Neural crest cell (in vitro differentiated cells): ENCODE measurements at places on chromosomes 6 and 20.

- DNase-seq: no peak
Measured at GRCh38 chr6:46815130-46815529, 21.9 kb downstream of the MEP1A start.

GRCh38 chr6:167979436-167980139 is 17.9 kb upstream of the KIF25 start:
- DNase-seq: no peak

DNA sequence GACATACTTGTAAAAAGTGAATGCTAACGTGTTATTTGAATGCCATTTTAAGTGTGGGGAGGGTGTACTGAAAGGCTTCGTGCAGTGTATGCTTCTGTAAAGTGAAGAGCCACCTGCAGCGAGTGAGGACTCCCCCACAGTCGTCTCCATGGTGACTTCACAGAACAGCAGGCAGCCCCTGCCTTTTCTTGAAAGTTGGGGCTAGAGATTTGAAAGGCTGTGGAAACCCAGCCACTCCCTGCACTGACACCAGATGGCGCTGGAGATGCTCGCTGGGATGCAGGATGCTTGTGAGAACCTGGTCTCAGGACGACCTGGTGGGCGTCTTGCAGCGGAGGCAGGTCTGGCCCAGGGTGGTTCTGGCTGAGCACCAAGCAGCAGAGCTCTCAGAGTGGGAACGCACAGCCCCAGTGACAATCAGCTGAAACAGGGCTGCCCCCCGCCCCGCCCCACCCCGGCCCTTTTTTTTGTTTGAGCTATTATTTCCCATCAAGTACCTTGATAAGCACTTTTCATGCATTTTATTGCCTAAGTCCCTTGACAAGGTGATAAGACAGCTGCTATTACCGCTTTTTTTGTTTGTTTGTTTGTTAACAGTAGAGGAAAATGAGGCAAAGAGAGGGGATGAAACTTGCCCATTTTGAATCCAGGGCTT is 150.3 kb downstream of the SYCP2 start:
- peak; percentile 78 for DNase-seq

DNA sequence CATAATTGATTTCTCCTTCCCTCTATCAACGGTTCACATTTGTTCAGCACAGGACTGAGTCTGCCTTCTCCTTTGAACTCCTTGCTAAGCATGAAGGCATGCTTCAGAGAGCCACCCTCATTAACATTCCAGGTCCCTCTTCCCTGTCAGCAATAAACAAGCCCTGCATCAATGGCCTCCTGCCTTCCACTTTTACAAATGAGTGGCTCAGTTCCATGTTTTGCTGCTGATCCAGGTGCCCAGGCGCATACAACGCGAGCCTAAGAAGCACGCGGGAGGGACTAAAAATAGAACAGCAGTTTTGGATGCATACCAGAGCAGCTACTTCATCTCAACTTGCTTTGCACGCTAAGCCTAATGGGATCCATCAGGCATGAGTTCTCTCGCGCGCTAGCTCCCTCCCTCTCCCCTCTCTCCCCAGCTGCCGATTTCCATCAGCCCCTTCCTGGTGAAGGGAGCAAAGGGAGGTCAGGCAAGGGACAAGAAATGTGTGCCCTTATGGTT is 53.4 kb downstream of the TRAF3IP2 start:
- DNase-seq: no peak

- DNase-seq: no peak
Measured at GRCh38 chr20:539848-540247, 3.7 kb downstream of the CSNK2A1 start.

DNA sequence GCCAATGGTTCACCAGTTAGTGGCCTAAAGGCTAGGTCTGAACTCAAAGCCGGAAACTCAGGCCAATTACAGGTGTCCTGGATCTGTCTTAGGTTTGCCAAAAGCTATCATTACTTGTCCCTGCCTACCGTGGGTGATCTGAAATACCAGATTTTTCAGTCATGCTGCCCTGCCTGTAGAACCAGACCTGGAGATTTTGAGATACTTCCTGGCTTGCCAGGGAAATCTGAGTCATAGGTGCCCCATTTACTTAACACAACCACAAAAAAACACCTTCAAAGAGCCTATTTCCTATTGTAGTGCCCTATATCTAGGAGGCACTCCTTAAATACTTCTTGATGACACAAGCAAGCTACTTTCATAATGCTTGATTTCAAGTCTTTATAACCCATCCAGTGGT is 13.9 kb upstream of the RANBP9 start:
- no peak for DNase-seq

- no peak for DNase-seq
Measured at GRCh38 chr20:45827030-45827652, at the start of gene TNNC2. Gene TNNC2, minus strand, starts transcription at chr20:45827312. Its CDS starts 64 bp downstream, at chr20:45827248.

DNA sequence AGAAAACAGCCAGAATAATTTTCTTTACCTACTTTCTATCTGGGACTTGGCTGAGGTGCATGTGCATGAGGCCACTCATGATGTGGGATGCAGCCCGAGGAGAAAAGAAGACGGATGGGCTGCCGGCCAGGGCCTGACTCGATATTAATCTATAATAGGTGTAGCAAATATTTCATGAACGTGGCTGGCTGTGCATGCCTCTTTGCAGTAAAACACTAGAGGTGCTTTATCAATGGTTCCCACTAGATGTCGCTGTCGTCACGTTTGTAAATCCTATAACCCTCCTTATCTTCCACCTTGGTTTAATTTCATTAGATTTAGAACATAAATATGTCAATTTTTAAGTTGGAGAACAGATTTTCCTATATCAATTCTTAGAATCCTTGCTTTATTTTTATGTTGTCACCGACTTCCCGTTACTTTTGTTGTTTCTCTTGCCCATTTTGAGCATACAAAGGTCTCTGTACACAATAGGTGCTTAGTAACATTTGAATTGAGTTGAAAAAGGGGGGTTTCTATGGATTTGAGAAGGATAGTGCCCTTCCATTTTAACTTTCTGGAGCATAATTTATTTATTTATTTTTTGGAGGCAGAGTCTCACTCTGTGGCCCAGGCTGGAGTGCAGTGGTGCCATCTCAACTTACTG is 19.6 kb upstream of the FERMT1 start:
- peak; percentile 57 for DNase-seq

GRCh38 chr6:36132246-36132895 is 2.1 kb downstream of the MAPK13 start:
- no peak for DNase-seq

- DNase-seq: no peak
Measured at GRCh38 chr6:72969666-72970065, 255.6 kb downstream of the KHDC1L start.

DNA sequence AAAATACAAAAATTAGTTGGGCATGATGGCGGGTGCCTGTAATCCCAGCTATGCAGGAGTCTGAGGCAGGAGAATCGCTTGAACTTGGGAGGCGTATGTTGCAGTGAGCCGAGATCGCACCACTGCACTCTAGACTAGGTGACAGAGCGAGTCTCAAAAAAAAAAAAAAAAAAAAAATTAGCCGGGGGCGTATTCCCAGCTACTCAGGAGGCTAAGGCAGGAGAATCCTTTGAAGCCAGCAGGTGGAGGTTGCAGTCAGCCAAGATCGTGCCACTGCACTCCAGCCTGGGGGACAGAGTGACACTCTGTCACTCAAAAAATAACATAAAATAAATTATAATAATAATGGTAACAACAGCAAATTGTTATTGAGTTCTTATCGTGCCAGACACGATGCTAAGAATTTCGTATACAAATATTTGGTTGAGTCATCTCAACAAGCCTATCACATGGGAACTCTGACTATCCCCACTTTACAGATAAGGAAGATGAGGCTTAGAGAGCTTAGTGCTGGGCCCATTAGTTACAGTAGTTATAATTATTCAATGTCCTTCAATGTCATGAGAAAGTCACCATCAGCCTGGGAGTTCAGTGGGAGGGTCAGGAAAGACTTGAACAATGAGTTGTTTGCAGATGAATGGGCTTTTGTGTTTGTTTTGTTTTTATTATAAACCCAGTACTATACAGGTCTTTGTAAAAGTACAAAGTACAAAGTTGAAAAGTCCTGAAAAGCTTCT is 19.4 kb downstream of the C6orf15 start:
- no peak for DNase-seq

- DNase-seq: no peak
Measured at GRCh38 chr20:62571669-62572344, 70.5 kb upstream of the SLCO4A1 start.

DNA sequence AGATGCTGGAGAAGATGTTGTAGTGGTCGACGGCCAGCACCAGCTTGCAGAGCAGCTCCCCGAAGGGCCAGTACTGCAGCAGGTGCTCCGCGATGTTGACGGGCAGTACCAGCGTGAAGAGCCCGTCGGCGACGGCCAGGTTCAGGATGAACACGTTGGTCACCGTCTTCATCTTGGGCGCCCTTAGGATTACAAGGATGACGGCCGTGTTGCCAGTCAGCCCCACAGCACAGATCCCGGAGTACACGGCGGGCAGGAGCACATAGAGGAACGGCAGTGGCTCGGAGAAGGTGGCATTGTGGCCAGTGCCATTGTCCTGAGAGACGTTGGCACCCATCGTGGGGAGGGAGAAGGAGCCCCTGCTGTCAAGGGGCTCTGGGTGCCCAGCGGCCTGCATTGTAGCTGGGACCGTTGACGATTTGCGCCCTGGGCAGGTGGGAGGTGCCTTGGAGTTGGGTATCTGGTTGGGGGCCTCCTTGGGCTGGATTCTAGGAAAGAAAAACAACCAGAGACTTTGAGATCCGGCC is 867 bp downstream of the NPBWR2 start:
- DNase-seq: no peak

- DNase-seq: no peak
Measured at GRCh38 chr20:37189416-37190016, 10.2 kb upstream of the MROH8 start.

DNA sequence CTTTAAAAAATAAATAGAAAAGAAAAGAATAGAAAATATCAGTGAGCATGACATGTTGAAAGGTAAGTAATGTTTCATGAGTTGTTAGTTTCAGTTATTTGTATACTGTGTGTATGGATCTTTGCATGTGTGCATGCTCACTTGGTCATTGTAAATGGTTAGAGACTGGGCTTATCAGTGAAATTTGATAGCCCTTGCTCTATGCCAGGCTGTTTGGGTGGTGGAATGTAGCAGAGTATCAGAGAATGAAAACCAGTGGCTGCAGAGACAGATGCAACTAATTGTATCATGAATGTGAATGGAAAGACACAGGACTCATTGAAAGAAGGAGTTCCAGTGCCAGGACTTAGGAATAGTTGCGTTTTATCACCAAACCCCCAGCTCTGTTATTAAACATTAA is 4.2 kb downstream of the GSTA2 start:
- DNase-seq: no peak

- DNase-seq: no peak
Measured at GRCh38 chr6:45640081-45640491, 262.4 kb upstream of the SUPT3H start.

- DNase-seq: no peak
Measured at GRCh38 chr6:88455317-88455716, 289.2 kb upstream of the CNR1 start.

DNA sequence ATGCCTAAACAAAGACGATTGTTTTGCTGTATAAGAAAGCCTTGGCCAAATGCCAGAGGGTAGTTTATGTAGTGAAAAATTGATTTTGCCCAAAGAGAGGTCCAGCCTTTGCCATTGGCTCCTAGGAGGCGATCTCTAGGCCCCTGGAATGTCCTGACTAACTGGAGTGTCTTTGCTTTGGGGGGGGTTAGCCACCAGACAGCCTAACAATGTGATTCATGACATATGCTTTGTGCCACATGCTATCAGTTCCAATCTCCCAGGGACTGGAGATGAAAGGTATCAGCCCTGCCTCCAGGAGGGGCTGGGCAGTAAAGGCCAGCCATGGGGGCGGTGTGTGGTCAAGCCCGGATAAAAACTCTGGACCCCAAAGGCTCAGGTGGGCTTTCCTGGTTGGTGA is 32.7 kb upstream of the TUBB2A start:
- no peak for DNase-seq

- no peak for DNase-seq
Measured at GRCh38 chr6:3209114-3210023, 18.1 kb downstream of the TUBB2B start.

DNA sequence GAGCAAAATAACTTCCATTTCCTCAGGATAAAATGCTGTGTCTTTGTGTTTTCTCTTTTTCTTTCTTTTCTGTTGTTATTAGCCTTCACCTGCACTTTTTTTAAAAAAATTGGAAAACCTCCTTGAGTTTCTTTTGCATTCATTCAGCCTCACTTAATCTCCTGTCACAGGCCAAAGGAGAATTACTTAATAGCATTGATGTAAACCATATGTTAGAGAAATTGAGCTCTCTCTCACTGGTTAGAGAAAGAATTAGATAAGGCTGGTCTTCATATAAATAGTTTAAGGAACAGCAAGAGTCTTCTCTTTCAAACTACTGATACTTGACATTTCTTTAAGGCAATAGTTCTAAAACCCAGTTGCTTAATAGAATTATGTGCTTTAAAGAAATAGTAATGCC is 564.2 kb downstream of the TFAP2B start:
- no peak for DNase-seq

DNA sequence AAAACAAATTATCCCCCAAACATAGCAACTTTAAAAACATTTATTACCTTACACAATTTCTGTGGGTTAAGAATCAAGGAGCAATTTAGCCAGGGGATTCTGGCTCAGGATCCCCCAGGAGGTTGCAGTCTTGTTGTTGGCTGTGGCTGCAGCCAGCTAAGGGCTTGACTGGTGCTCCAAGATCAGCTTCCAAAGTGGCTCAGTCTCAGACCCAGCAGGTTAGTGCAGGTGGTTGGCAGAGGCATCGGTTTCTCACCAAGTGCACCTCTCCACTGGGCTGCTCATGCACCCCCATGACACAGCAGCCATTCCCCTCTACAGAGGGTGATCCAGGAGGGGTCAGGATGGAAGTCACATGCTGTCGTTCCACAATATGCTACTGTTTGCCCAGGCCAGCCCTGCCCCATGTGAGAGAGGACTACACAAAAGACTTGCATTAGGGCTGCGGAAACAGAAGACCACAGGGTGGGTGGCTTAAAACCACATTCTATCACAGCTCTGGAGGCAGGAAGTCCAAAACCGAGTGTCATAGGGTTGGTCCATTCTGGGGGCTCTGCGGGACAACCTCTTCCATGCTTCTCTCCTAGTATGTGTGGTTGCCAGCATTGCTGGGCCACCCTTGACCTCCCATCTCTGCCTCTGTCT is 125.8 kb downstream of the C6orf118 start:
- no peak for DNase-seq

DNA sequence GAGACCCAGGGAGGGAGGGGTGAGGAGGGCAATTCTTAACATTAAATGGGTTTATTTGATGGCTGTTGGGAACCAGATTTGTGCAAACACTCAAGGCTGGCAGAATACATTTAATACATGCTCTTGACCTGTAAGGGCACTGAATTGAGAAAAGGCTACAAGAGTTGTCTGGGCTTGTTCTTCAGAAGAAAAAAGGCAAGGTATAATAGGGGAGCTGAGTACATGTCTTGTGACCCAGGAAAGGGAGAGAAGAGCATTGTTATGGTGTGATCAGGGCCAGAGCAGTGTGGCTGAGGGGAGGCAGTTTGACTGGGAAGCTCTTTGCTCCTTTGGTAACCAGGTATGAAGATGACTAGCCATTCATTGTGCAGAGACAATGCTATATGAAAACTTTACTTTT is 18.9 kb downstream of the KLHL31 start:
- DNase-seq: no peak

DNA sequence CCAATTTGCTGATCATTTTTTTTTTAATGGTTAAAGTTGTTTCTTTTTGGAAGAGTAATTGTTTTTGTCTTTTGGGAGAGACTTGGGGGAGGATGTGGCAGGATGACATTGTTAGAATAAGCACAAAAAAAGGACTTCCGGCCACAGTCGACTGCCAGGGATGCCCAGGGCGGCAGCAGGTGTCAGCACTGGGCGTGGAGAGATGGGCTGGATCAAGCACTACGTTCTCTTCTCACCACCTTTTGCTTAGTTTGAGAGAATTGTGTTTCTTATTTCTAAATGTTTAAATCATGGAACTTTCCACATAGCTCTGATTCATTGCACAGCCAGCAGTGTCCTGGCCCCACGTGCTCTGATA is 104.6 kb upstream of the FRMD1 start:
- no peak for DNase-seq
